ENCODE measurements at places on chromosomes 7 and 10. TPM values are rescaled to one million over a fixed set of nuclear protein-coding genes. Genes with fewer than 3 reads are reported as not detected.
A peak's percentile ranks its signal among the peaks of the same experiment; 100 is the strongest.

DNA sequence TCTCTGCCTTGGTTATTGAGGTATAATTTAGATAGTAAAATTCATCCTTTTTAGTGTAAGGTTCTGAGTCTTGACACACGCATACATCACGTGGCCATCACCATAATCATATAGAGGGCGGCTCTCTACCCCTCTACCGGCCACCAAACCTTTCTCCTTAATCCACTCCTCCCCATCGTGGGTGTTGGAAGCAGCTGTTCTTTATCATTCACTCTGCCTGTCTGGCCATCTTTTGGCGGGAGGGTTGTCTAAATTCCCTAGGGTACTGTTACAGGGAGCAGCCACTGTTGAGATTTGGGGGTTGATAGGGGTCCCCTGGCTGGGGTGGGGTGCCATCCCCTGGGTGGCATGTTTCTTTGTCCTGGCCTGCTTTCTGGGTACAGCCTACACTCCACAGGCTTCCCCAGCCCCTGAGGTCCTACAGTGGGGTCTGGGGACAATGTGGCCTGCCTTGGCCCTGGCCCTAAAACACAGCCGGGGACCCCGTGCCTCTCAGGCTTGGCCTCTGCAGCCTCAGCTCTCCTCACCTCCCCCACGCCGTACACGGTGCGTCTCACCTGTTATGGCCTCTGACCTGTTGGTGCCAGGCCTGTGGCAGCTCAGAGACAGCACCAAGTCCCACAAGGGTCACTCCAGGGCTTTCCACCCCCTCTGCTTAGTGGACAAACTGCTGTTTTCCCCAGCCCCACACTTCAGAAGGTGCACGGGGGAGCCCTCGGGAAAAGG, 17.5 kb downstream of the AMZ1 start:
- H3K27ac ChIP-seq: no peak overlapping the region
- DNase-seq: no peak
- no peaks in the 10 kb centered on the region for H3K27me3 ChIP-seq
- H3K36me3 ChIP-seq: no peaks in the 10 kb centered on the region

GRCh38 chr7:7789551-7789988, 71.2 kb upstream of the RPA3 start:
- no peak for DNase-seq
- H3K27me3 ChIP-seq: no peaks in the 10 kb centered on the region
- no peaks in the 10 kb centered on the region for H3K4me1 ChIP-seq
- H3K4me3 ChIP-seq: no peak overlapping the region

GRCh38 chr10:90224791-90225566, 523.6 kb downstream of the KIF20B start:
- H3K27ac ChIP-seq: no peak overlapping the region
- H3K4me1 ChIP-seq: no peaks in the 10 kb centered on the region
- no peaks in the 10 kb centered on the region for H3K36me3 ChIP-seq
- DNase-seq: no peak
- no peaks in the 10 kb centered on the region for H3K27me3 ChIP-seq

GRCh38 chr10:33129141-33129995, 171.3 kb upstream of the ITGB1 start:
- H3K4me3 ChIP-seq: no peak overlapping the region
- no peaks in the 10 kb centered on the region for H3K36me3 ChIP-seq
- no peak overlapping the region for H3K27ac ChIP-seq
- DNase-seq: no peak
- peaks cover 18% of the 10 kb centered on the region for H3K4me1 ChIP-seq
- H3K27me3 ChIP-seq: no peaks in the 10 kb centered on the region

- DNase-seq: no peak
- no peaks in the 10 kb centered on the region for H3K36me3 ChIP-seq
- no peak overlapping the region for H3K27ac ChIP-seq
- H3K4me3 ChIP-seq: no peak overlapping the region
- H3K27me3 ChIP-seq: no peaks in the 10 kb centered on the region
Observed at GRCh38 chr7:113464096-113464855, 345.9 kb upstream of the SMIM30 start.

- H3K27me3 ChIP-seq: no peaks in the 10 kb centered on the region
- H3K36me3 ChIP-seq: no peaks in the 10 kb centered on the region
- no peak for DNase-seq
- no peaks in the 10 kb centered on the region for H3K4me1 ChIP-seq
- H3K27ac ChIP-seq: no peak overlapping the region
Observed at GRCh38 chr10:50809596-50809995, 69.9 kb downstream of the ASAH2B start.

The AMPH gene
- total RNA-seq: 3.3 TPM

The GPNMB gene
- total RNA-seq: 110 TPM

DNA sequence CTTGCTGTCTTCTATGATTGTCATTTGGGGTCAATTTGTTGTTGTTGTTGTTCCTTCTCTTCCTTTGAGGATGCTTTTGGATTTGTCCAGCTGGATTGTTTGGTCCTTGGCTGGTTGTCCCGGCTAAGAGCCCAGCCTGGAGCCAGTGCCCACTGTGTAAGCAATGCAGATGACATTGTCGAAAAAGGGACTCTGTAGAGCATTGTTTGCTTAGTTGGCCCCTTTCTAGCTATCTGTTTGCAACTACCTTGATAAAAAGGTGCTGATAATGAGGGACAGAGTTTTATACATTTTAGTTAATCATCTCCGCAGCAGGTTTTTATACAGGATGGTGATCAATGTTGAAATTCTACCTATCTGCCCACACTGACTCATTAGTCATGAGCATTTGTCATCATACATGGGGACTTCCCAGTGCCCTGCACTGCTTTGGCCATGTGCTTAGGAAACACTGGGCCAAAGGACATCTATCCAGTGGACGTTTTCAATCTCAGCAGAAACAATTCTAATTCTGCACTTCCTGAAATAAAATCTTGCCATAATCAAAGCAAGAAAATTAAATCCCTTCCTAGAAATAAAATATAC, 311.9 kb downstream of the GRM8 start:
- no peak overlapping the region for H3K27ac ChIP-seq
- H3K4me1 ChIP-seq: no peaks in the 10 kb centered on the region
- no peaks in the 10 kb centered on the region for H3K27me3 ChIP-seq
- no peak overlapping the region for H3K4me3 ChIP-seq
- H3K36me3 ChIP-seq: no peaks in the 10 kb centered on the region
- no peak for DNase-seq

DNA sequence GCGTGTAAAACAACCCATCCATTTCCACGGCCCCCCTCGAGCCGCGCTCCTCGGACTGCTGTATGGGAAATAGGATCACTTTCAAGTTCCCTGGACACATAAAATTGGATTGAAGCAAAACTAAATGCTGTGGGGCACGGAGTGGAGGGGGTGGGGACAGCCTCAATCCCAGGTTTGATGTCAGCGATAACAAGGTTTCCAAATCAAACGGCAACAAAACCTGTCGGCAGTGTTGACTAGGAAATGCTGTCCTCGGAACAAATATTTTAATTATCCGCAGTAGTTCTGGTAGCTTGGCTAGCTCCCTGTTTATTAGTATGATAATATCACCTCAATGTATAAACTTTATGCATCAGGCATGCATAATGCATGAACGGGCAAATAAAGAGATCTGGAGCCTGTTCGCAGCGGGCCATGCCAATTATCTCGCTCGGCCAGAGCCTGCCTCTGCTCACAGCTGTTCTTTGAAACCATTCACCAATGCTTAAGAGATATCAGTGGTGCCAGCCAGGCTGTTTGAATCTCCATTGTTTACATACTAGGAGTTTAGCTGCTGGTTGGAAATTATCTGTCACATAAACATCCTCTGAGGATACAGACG, 161.1 kb downstream of the PAXIP1 start:
- H3K4me1 ChIP-seq: peaks cover 8% of the 10 kb centered on the region
- no peaks in the 10 kb centered on the region for H3K36me3 ChIP-seq
- H3K27ac ChIP-seq: no peak overlapping the region
- no peak for DNase-seq
- H3K27me3 ChIP-seq: no peaks in the 10 kb centered on the region

GRCh38 chr10:96299383-96299782, 4.9 kb upstream of the DNTT start:
- no peaks in the 10 kb centered on the region for H3K4me1 ChIP-seq
- H3K4me3 ChIP-seq: no peak overlapping the region
- DNase-seq: no peak
- no peaks in the 10 kb centered on the region for H3K36me3 ChIP-seq

The IGFBP3 gene
- 50.8 TPM for total RNA-seq

The LDB3 gene
- total RNA-seq: 1.3 TPM

GRCh38 chr10:29849126-29849833, 210.1 kb downstream of the JCAD start:
- peak overlapping the region; percentile 73 for H3K27ac ChIP-seq
- no peak for DNase-seq
- no peak overlapping the region for H3K4me3 ChIP-seq
- no peaks in the 10 kb centered on the region for H3K27me3 ChIP-seq

- H3K27me3 ChIP-seq: no peaks in the 10 kb centered on the region
- H3K36me3 ChIP-seq: peaks cover 20% of the 10 kb centered on the region
- peak; percentile 31 for DNase-seq
- H3K4me1 ChIP-seq: no peaks in the 10 kb centered on the region
- no peak overlapping the region for H3K4me3 ChIP-seq
Observed at GRCh38 chr7:4831723-4832495, 29.9 kb downstream of the PAPOLB start.

- peaks cover 30% of the 10 kb centered on the region for H3K4me1 ChIP-seq
- no peak overlapping the region for H3K27ac ChIP-seq
Observed at GRCh38 chr7:48098846-48099245, 9.8 kb downstream of the UPP1 start.

DNA sequence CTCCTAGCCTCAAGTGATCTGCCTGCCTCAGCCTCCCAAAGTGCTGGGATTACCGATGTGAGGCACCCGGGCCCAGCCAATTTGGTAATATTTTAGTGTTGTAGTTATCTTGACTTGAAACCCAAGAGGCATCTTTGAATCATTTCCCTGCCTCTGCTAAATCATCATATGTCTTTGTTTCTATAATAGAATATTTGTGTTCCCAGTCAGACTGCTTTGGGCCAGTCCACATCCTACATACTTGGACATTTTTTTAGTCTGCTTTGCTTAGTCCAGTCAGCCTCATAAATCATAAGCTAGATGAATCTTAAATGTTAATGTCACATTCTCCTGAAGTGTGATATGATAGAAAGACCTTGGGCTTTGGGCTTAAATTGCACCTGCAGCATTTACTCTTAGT, 5.9 kb downstream of the STAM start:
- DNase-seq: no peak
- no peaks in the 10 kb centered on the region for H3K36me3 ChIP-seq
- H3K27ac ChIP-seq: no peak overlapping the region
- H3K27me3 ChIP-seq: no peaks in the 10 kb centered on the region
- H3K4me3 ChIP-seq: no peak overlapping the region

DNA sequence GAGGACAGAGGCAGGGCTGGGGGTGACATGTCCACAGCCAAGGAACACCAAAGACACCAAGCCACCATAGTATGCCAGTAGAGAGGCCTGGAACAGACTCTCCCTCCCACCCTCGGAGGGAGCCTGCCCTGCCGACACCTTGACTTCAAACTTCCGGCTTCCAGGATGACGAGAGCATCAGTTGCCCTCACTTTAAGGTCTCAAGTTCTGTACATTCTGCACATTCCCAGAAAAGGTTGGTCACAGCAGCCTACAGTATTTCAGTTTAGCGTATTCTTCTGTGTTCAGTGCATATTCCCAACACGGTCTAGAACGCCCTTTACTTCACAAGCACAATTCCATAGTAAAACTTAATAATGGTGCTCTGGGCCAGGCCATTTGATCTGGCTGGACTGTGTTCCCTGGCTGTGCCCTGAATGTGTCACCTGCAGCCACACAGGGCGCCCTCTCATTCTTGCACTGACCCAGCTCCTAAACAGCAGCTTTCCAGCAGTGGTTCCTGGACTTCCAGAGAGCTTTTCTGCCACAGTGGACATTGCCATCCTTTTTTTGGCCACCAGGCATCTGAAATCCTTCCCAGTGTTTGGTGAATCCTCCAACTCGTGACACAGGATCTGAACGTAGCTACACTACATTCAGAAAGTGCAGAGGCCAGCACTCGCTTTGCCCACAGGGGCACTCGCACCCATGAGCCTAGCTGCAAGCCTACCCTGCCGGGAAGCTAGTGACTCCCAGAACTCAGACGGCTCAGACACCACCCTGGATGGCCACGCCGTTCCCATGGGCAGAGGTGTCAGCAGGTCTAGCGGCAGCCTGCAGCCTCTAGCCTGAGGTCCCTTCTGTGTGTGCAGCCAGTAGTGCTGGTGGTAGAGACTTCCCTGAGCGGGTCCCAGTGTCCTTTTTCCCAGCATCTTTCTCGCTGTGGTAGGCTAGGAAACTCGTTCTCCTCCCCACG, 36.4 kb upstream of the INSIG1 start:
- no peak overlapping the region for H3K27ac ChIP-seq
- no peaks in the 10 kb centered on the region for H3K36me3 ChIP-seq
- no peaks in the 10 kb centered on the region for H3K4me1 ChIP-seq
- DNase-seq: no peak

DNA sequence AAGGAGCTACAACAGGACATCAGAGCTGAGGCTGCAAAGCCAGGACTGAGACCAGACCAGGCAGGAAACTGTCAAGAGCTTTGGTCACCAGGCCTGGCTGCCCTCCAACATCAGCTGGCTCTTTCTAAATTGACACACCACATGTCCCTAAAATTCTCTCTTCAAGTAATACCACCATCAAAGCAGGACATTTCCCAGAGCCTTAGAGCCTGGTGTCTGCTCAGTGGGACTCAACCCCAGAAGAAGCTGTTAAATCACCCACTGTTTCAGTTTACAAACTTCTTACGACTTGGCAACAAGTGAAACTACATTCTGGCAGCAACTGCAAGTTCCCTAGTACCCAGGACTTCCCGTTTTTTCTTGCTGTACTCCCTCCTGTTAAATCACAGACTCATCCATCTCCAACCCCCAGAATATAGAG, 3.8 kb upstream of the IL6 start:
- no peak for DNase-seq
- H3K4me3 ChIP-seq: no peak overlapping the region
- H3K36me3 ChIP-seq: no peaks in the 10 kb centered on the region
- peak overlapping the region; percentile 72 for H3K27ac ChIP-seq
- no peaks in the 10 kb centered on the region for H3K27me3 ChIP-seq

The FAM25G gene
- total RNA-seq: not detected

The CALML5 gene
- not detected for total RNA-seq

DNA sequence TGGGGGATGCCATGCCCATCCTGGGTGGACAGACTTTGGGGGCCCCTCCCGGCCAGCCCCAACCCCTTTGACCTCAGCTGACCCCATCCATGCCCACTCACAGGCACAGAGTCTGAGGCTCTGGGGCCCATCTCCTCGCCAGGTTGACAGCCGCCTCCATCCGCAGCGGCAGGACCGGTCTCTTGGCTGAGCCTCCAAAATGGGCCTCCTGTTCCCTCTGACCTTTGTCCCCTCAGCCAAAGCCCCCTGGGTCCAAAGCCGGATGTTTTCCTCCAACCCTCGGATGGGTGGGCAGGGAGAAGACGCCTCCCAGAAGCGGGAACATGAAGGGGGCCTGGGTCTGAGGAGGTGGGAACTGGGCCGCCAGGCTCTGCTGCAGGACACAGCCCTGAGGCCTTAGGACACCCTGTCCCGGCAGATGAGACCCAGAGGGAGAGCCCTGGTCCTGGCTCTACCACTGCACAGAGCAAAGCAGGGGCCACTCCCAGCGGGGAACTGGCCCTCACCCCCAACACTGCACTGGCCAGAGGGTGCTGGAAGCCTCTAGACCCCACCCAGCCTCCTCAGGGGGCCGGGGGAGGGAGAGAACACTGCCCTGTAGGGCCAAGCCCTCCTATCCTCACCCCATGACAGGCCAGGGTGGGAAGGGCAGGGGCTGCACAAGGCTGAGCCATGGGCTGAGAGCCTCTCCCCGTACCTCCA, 12.6 kb downstream of the PDGFA start:
- H3K27ac ChIP-seq: no peak overlapping the region
- H3K4me3 ChIP-seq: no peak overlapping the region
- no peaks in the 10 kb centered on the region for H3K27me3 ChIP-seq
- peaks cover 16% of the 10 kb centered on the region for H3K4me1 ChIP-seq
- H3K36me3 ChIP-seq: no peaks in the 10 kb centered on the region
- peak; percentile 52 for DNase-seq

Data from upper lobe of left lung (tissue), 6 donors.